ENCODE measurements at places on chromosomes 6 and 20.

- DNase-seq = no peak
Measured at GRCh38 chr6:128532827-128533226, 12.4 kb upstream of the PTPRK start.

- DNase-seq = no peak
Measured at GRCh38 chr20:47054506-47054905, 159.9 kb downstream of the EYA2 start.

- no peak for DNase-seq
Measured at GRCh38 chr6:138031850-138032249, 75.4 kb downstream of the PERP start.

- no peak for DNase-seq
Measured at GRCh38 chr6:120935908-120936307, 398.4 kb downstream of the TBC1D32 start.

GRCh38 chr6:144710207-144710606 lies 425.1 kb downstream of the UTRN start:
- no peak for DNase-seq

- no peak for DNase-seq
Measured at GRCh38 chr6:122429323-122429722, 29.9 kb downstream of the HSF2 start.

GRCh38 chr20:23626040-23626620 lies 11.6 kb downstream of the CST3 start:
- DNase-seq = no peak

DNA sequence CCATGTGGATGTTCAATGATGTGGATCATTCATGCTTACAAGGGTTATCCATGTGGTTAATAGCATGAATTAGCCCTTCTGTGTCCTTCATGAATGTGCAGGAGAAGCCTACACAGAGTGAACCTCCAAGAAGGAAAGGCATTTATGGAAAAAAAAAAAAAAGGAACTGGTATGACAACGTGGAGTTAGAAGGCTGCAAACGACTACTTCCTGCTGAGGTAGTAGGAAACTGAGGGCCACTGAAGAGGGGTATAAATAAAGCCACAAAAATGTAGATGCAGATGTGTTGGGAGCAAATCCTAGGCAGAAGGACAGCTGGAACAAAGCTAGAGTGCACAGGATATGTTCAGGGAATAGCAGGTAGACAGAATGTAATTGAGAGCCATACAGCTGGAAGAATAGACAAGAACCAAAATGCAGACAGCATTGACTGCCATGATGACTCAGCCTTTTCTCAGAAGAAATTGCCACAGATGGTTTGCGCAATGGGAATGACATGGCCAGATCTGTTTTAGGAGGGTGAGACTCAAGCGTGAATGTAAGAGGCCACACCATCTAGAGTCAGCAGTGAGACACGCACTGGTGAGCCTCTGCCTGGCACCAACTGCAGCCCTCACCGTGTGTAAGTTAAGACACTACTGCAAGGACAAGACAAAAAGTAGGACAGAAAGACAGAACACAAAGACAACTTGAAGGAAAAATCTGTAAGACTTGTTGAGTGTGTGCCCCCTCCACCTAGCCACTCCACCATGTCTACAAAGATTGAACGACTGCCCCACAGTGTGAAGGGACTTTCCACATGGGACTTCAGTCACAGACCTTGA lies 79.8 kb downstream of the KIF13A start:
- peak; percentile 90 for DNase-seq

GRCh38 chr6:39893286-39893685 lies 41.0 kb downstream of the MOCS1 start:
- DNase-seq = no peak

DNA sequence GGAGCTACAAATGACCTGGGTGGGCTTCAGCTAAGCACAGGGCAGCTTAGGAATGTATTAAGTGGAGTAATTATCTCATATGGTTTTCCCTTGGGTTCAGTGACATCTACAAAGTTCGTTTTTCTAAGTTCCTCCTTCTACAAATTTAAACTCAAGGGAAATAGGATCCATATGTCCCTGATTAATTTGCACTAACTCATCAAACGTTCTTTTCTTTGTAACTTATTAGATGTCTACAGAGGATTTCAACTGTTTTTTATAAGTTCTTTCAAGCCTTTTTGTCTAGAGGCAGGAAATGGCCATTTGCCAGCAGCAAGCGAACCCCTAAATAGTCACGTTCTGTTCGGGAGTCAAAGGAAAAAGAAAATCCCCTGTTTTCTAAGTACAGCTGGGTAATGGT lies 1060.3 kb downstream of the KIF16B start:
- no peak for DNase-seq

DNA sequence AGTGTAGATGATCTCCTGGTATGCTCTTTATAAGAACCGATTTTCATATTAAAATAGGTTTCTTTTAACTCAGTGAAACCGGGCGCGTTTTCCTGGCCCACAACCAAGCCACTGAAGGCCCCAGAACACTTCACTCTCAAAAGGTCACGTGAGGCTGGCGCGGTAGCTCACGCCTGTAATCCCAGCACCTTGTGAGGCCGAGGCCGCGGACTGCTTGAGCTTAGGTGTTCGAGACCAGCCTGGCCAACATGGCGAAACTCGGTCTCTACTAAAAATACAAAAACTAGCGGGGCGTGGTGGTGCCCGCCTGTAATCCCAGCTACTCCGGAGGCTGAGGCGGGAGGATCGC lies 402 bp upstream of the TAF8 start:
- no peak for DNase-seq

DNA sequence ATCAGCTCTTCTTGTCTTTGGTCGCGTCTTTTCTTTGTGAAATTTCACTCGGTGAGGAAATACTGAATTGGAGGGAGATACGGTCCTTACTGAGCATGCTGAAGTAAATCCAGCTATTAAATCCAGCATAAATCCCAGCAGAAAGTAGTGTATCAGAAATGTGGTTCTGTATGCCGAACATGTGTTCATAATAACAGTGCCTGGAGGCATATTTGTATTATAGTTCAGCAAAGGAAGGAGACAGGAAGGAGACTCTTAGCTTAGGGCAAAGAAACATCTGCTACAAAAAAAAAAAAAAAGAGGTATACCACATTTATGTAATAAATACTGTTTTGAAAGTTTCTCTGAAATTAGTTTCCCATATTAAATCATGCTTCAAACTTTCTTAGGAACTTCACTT lies 211.8 kb downstream of the PLCB4 start:
- no peak for DNase-seq

- no peak for DNase-seq
Measured at GRCh38 chr6:12009876-12010634, 2.1 kb upstream of the HIVEP1 start.

- no peak for DNase-seq
Measured at GRCh38 chr6:57257911-57258541, 35.9 kb upstream of the RAB23 start.

DNA sequence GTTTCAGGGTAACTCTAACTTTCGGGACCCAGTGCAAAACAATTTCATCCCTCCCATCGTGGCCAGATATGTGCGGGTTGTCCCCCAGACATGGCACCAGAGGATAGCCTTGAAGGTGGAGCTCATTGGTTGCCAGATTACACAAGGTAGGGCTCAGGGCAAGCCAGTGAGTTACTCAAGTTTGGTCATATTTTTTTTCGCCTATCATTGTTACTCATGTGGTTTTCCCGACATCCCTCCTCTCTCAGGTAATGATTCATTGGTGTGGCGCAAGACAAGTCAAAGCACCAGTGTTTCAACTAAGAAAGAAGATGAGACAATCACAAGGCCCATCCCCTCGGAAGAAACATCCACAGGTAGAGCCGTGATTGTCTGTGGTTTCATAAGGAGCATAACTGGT lies 58.2 kb downstream of the DCBLD1 start:
- no peak for DNase-seq

- DNase-seq = no peak
Measured at GRCh38 chr6:127207591-127208120, 59.0 kb upstream of the RNF146 start.

- no peak for DNase-seq
Measured at GRCh38 chr6:5729080-5729434, 277.7 kb downstream of the NRN1 start.

- no peak for DNase-seq
Measured at GRCh38 chr6:156919370-156919769, 142.2 kb downstream of the ARID1B start.

- no peak for DNase-seq
Measured at GRCh38 chr6:3439961-3440360, 16.9 kb downstream of the SLC22A23 start.

- no peak for DNase-seq
Measured at GRCh38 chr6:156931283-156931682, 154.1 kb downstream of the ARID1B start.

DNA sequence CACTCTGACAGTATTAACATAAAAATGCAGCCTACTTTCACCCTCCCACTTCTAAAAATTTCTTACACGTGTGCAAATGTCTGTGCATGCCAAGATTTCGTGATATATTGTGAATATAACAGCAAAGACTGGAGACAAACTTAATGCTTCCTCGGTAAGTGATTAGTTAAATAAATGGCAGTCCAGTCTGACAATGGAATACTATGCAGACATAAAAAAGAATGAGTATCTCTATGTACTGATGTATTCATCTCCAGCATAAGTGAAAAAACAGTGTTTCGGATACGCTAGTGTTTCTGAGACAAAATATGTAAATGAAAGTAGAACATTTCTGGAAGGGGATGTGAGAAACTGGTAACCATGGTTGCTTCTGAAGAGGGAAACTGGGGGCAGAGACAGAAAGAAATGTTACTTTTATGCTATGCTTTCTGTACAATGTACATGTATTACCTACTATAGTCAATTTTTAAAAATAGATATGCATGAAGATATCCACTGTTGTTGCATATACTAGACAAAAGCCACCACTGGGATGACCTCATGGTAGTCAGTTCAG lies 7.0 kb downstream of the SLC22A23 start:
- DNase-seq = no peak

- DNase-seq = no peak
Measured at GRCh38 chr6:25326960-25327359, 47.8 kb downstream of the CARMIL1 start.

GRCh38 chr20:41408156-41408794 lies 41.7 kb upstream of the EMILIN3 start:
- no peak for DNase-seq

DNA sequence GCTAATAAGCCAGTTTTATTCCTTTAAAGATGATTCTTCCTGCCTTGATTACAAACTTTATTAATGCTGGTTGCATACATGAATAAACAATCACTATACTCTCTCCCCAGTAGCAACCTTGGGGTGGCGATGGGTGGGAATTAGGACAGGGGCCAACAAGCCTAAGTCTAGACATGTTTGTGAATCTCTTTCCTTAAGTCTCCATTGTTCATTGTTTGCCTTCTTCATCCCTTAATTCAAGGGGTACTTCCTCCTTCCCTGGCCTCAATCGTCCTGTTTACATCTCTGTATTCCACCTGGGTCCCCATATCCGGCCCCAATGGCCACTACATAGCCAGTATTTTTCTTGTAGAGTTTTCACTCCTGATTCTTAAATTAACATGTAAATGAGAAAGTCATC lies 66.0 kb downstream of the ARHGAP18 start:
- no peak for DNase-seq

GRCh38 chr20:2509468-2509781 lies 710 bp upstream of the ZNF343 start:
- no peak for DNase-seq

- no peak for DNase-seq
Measured at GRCh38 chr20:10876558-10876957, 202.8 kb upstream of the JAG1 start.

- no peak for DNase-seq
Measured at GRCh38 chr6:143747347-143747842, 69.6 kb downstream of the PHACTR2 start.

DNA sequence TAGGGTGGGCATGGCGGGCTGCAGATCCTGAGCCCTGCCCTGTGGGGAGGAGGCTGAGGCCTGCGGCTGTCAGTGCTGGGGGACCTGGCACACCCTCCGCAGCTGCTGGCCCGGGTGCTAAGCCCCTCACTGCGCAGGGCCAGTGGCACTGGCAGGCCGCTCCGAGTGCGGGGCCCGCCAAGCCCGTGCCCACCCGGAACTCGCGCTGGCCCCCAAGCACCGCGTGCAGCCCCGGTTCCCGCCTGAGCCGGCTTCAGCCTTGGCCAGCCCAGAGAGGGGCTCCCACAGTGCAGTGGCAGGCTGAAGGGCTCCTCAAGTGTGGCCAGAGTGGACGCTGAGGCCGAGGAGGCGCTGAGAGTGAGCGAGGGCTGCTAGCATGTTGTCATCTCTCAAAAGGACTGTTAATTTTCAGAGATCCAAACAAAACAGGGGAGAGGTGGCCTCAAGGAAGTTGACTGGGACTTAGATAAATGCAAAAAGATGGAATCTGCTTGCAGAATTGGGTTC lies 74.5 kb upstream of the RBM24 start:
- no peak for DNase-seq

- DNase-seq = no peak
Measured at GRCh38 chr20:12825226-12825595, 183.6 kb upstream of the SPTLC3 start.

Data from natural killer cell treated with Interleukin-12 subunit alpha and Interleukin-12 subunit beta and Interleukin-15 and Interleukin-18, amount 100 ng/mL, for 72 hours (primary cell).